ENCODE measurements at places on chromosomes 13 and 19.
A peak's percentile ranks its signal among the peaks of the same experiment; 100 is the strongest.

DNA sequence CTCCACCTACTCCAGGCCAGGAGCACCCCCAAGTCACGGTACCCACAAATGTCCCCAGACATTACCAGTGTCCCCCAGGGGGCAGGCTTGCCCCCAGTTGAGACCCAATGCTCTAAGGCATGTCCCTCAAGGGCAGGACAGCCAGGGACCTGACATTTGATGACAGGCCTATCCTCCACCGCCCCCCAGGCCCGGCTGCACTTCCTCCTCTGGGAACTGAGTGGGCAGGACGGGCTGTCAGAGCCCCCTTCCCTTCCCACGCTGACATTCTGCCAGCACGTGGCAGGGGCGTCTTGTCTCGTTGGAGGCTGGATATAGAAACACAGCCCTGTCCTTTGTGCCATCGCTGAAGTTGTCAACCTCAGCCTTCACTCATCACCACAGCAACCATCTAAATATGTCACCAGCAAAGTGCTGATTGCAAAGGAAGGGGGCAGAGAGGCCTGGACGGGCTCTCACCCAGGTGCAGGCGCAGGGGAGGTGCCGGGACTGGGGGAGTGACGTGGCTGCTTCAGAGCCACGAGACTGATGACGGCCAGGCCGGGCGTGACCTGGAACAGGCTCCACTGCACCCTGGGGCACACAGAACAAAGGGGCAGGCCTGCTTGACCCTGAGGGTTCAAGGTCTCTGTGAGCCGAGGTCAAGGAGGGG, 38.4 kb downstream of the GNG7 start:
- DNase-seq, result no peak

DNA sequence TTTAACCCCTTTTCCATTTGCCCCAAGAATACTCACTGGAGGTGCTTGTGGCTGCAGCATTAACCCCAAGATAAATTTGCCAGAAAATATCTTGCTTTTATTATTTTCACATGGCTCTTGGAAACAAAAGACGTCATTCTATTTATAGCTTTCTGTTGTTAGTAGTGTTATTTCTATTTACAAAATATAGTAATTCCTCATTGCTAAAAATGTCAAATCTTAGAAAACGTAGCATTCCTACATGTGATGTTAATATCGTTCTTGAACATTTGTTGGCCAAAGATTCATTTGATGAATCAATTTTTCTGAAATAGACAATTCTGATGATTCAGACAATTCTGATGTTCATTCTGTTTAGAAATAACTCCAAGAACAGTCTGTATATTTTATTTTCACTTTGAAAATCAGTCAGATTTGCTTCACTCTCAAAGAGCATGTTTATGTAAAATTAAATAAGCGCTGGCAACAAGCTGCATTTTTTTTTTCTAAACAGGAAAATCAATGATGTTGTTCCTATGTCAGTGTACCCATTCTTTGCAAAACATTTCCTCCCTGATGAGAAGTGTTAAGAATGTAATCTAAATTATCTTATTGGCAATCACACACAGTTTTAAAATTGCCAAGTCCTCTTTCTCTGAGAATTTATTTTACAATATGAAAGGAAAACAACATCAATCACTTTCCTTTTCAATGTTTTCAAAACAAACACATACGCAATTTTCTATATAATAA, 334.0 kb downstream of the KCTD12 start:
- DNase-seq, result no peak

DNA sequence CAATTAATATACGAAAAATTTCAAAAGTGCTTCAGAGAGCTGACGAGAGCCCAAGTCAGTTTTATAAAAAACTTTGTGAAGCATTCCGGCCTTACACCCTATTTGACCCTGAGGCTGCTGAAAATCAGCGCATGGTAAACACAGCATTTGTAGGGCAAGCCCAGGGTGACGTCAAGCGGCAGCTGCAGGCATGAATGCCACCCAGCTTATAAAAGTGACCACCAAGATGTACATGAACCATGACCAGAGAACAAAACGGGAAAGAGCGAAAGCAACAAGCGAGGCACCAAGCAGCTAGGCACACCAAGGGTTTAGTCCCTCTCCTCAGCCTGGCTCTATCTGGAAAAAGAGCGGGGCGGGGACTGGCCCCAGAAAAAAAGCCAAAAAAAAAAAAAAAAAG, 6.0 kb downstream of the SIGLEC11 start:
- DNase-seq, result no peak

- no peak for DNase-seq
Measured at GRCh38 chr19:48639483-48640375, 2.5 kb upstream of the DBP start.

- no peak for DNase-seq
Measured at GRCh38 chr13:97459215-97459777, 25.3 kb downstream of the RAP2A start.

- no peak for DNase-seq
Measured at GRCh38 chr19:38277969-38278680, 13.8 kb downstream of the SPINT2 start.

DNA sequence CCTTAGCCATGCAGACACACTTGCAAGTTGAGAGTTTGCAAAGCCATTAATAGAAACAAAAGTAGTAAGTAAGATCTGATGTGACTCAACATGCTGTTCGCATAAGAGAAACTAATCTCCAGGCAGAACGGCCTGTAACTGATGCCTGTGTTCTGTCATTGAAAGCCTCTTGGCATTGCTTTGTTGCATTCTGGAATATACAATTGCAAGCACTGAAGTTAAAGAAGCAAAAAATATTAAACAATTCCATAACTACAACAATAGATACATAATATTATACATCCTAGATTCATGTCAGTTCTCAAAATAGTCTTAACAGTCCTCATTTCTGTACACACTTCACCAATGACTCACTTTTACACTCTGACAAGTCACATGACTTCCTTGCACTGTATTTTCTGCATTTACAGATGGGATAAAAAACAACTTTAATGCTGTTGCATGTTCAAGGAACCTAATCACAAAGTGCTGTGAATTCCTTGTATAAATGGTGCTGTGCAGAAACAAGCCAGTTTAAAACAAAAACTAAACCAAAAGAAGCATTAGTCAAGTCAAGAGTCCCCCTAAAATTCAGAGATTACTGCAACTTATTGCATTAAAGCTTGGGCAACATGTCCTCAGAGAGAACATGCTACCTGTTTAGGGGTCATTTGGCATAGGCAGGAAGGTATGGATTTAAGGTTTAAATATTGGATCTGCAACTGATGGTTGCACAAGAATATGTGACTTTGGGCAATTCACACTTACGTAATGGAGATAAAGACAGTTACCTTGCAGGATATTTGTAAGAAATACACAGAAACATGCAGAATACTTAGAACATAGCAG, 79.5 kb upstream of the SERP2 start:
- no peak for DNase-seq

DNA sequence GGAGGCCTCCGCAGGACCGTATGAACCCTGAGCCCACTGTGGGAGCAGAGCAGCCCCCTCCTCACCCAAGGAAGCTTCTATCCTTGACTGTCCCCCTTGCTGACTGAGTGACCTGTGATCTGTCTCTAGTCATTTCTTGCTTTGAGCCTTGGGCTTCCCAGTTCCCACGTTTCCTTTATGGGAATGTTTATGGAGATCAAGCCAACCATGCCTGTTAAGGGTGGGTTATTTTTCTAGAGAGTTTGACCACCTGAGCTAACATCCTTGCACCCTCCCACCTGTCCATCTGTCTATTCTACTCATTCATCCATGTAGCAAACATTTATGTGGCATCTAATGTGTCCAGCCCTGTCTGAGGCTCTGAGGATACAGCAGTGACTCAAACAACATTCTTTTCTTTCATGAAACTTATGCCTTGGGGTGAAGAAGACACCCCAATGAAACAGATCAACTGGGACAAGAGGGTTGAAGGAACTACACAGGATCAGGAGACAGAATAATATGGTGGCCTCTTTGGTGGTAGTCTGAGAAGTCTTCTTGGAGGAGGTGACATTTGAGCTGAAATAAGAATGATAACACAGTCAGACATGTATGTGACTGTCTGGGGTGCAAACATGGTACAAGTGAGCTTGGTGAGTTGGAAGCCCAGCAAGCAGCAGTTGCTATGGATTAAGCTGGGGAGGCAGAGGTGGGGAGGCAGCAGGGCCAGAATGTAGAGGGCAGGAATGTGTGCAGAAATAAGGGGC, 30.5 kb downstream of the CERS4 start:
- DNase-seq, result no peak

DNA sequence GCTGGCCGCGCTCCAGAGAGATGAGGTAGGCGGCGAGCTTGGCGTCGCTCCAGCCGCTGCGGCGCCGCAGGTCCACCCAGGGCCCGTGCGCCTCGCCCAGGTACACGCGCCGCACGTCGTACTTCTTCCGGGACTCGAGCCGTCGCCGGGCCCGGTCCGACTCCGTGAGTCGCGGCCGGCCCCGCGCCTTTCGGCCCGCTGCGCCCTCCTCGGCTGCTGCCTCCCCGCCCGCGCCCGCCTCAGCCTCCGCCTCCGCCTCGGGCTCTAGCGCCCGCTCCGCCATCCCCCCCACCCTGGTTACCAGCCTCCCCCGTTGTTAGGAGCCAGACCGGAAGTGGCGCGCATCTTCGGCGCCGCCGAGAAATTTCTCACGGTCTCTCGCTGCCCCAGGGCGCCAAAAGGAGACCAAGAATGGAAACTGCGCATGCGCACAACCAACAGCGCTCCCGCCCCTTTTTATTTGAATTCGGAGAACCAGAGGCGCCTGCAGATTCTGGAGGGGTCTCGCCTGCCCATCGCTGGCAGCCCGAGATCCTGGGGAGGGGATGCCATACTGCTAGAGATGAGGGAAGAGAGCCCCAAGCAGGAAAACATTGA, at the start of gene ZNF653:
Gene ZNF653, minus strand, starts transcription at position 336 of the 597 bp plus-strand sequence. Its CDS starts 53 bp downstream, at position 283.
- peak; percentile 97 for DNase-seq
